ENCODE measurements at places on chromosomes 1 and 21.

DNA sequence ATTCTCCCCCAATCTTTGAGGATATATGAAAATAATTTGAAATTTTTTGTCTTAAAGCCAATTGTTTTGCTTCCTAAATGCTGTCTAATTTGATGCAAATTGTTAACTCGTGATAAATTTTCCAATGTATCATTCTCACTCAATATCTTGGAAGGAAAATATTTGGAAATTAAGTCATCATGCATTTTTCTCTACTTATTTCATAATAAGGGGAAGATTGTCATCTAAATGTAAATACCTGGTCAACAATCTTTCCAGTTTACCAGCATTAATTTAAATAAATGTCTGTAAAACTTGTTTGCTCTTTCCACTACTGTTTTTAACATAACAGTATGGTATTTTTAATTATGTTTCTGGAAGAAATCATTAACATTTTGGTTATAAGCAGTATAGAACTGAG, 78.3 kb upstream of the KCTD3 start:
- no peak for DNase-seq

GRCh38 chr21:28991861-28992525, 684 bp downstream of the LTN1 start:
- DNase-seq: no peak

GRCh38 chr1:212217633-212218032, 67.6 kb upstream of the PPP2R5A start:
- DNase-seq: no peak

DNA sequence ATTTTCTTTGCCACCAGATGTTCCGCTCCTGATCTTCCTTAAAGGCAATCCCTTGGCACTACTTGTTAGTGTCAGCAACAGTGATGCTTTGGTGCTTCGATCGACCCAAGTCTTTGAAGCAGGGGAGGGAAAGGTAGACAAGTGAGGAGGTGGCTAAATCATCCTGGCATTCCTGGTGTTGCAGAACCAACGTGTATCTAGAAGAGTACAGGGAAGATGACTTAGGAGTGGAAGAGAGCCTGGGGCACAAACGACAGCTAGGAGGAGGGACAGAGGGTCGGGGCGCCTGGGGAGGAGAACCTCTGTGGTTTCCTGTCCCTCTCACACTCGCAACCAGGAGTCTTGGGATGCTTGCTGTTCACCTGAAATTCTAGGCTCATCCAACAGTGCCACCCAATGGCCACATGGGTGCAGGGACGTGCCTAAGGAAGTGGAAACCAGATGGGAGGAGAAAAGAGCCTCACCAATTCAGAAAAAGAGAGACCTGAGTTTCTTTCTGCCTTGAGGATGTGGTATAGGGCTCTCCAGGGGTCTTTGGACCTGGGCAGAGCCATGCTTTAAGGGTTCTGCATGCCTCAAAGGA, 9.5 kb upstream of the KCNA2 start:
- no peak for DNase-seq

GRCh38 chr1:11072216-11072917, 12.5 kb upstream of the SRM start:
- no peak for DNase-seq

DNA sequence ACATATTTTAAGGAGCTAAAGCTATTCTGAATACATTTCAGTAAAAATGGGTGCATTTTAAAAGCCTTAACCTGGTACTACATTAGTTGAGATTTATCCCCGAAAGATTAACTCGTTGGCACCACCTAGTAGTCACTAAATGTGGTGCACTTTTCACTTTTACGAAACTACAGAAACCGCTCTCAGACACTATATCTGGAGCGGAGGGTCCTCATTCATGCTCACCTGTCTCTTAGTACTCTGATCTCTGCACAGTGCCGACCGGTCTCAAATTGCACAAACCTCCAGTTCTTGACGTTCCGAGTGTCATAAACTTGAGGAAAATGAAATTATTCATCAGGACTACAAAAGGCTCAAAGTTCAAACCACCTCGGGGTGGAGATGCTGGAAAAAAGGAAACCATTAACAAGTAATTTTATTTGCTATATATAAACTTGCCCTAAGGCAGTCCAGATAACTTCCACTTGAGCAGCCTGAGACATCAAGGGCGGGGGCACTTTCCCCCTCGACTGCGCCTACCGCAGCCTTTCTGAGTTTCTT, 722 bp downstream of the LZIC start:
- no peak for DNase-seq

DNA sequence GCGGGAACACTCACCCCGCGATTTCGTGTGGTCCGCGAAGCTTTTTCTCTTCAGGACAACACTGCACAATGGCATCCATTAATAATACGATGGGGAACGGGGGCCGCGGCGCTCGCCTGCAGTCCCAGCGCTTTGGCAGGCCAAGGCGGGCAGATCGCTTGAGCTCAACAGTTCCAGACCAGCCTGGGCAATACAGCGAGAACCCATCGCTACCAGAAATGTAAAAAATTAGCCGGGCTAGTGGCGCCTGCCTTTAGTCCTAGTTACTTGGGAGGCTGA, 17.7 kb downstream of the OR2C3 start:
- no peak for DNase-seq

DNA sequence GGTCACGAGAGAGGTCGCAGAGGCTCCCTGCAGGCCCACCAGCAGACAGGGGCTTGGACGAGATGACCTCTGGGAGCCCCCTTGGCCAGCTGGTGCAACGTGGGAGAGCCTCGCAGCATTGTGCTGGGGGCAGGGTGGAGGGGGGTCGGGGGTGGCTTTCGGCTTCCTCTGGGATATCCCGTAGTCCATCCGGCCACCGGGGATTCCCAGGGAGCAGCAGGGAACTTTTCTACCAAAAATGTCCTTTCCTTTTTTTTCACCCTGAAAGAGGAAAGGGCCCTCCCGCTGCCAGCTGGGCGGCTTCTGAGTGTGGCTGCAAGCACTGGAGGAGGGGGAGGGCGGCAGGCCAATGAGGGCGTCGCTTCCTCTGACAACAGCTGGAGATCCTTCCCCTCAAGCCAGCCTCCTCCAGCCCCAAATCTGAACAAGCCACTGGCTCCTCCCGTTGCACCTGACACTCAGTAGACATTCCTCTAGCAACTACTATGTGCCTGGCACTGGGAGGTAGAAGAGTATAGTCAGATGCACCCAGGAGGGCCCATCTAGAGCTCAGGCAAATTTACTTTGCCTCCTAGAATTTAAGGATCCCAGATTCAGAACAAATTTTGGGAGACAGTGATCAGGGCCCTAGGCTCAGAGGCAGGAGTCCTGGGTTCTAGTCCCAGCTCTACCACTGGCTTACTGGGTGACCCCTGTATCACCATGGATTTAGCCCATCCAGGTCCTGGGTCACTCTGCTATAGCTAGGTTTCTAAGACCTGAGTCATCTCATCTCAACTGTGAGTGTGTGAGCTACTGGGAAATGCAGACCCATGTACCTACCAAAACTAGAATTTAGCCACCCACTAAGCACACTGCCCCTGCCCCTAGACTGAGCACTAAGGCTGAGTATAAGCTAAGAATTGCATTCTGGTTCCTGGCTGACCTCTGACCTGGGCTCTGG, 2.7 kb downstream of the MOB3C start:
- no peak for DNase-seq

- DNase-seq: no peak
Measured at GRCh38 chr1:53409695-53410094, 49.5 kb upstream of the DMRTB1 start.

DNA sequence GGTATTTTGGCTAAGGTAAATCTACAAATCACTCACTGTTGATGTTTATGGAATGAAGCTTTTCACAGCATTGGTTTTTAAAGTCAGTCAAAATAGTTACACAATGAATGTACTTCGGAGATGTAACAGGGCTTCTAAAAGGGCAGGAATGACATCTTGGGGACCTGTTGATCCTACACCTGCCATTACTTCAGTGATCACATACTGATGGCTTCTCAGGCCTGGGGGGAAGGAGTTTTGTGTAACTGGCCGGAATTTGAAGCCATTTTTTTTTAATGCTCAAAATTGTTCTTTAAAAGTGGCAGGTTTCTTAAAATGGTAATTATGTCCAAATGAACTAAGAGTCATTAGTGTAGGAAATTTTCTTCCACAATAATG, 11.2 kb downstream of the RPL5 start:
- DNase-seq: no peak

DNA sequence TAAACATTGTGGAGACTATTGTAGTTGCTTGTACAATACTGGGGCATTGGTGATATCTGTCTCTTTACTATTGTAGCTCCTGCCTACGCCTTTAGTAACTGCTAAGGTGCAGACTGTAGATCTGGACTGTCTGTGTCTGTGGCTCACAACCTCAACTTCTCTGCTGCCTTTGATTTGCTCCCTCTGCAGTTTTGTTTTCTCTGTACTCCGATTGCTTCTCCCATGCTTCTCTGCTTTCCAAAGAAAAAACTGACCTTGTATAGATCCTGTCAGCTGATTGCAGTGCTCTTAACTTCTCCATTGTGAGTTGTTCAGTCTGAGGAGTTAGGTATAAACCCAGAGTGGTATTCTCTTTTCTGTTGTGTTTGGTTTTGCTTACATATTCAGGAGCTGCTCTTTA, 15.3 kb downstream of the MAGI3 start:
- no peak for DNase-seq

DNA sequence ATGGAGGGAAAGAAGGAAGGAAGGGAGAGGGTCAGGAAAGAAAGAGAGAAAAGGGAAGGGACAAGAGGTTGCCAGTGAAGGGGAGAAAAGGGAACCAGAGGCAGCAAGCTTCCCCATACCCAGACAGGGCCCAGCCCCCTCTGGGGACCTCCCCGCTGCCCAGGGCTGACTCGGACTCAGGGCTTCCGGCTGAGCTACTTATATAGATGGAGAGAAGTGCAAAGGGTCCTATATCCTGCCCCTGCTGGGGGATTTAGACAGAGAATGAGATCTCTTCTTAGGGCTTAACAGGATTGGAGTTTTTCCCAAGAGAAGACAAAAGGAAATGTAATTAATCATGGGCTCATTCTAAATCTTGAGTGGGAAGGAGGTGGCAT, at the start of gene ETV3L:
Gene ETV3L (minus strand): TSS at position 176 of the 377 bp plus-strand sequence. CDS start 285 bp downstream, outside the sequence.
- DNase-seq: no peak

DNA sequence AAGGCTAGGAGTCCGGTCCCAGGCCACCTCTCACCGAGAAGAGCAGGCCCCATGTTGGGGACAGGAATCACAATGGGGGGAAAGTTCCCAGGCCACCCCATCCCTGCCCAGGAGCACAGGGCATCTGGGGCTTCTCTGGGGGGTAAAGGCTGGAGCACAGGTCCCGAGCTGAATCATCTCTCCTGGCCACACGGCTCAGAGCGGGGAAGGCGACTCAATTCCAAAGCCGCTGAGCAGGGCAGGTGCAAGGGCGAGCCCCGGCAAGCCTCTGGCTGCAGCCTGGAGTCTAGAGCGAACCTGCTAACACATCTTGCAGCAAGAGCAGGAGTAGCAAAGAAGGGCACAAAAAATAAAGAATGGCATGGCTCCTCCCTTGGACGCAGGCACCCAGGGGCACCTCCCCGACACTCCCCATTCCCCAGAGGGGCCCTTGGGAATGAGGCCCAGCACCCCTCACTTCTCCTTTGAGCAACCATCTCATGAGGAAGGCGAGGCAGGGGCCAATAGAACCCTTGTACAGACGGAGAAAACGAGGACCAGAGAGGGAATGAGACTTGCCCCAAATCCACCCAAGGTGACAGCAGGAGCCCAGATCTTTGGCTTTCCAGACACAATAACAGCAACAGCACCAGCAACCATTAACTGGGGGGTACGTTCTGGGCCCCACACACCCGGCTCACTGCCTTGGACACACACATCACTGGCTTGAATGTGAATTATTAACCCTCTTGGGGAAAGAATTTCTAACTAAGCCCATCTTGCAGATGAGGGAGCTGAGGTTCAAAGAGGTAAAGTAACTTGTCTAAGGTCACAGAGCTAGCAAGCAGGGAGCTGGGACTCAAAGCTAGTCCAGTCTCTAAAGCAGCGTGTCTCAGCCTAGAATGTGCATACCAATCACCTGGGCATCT, 20.7 kb upstream of the ALDH4A1 start:
- no peak for DNase-seq

DNA sequence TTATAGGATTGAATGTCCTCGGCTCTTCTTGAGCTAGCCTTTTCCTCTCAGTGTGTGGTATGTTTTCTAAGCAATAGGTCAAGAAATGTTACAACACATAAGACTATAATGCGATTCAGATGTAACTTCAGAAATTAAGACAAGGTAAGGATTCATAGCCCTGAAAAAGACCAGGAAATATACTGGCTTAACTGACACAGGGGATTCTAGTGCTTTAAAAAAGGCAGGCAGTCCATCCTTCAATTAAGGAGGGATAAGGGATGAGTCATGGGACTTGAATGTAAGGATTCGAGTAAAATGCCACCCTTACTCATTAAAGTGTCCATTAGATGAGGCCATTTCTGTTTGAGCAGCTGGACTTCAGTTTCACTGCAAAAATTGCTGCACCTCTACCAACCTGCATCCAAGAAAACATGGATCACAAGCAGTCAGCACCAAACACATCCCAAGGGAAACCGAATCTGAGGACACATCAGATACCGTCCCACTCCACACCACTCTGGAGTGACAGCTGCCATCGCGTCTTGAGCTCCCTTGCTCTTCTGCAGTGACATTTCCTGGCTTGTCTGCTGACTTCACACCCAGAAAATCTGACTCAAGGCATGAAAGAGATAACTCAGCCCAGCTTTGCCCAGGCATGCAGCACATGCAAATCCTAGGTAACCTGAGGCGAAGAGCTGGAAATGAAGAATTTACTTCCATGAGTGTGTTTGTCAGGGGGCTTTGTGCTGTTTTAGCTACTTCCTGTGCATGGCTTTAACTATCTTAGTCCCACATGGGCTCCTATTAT, 37.8 kb downstream of the NGF start:
- DNase-seq: no peak

- no peak for DNase-seq
Measured at GRCh38 chr1:55927702-55928290, 651.6 kb downstream of the PLPP3 start.

DNA sequence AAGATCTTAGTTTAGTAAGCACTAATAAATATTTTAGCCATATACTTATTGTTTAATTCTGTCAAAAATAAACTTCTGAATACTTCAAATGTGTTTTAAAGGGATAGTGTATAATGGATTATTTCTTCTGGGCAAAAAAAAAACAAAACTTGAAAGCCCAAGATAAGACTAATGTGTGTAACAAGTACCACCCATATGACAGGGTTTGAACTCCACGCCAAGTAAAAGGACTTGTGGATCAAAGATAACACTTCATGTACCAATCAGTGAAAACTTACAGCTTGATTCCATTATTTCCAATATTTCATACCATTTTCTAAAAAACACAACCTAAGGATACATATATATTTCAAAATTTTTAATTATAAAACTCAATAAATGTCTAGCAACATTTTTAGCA, 59.5 kb downstream of the DENND1B start:
- no peak for DNase-seq

DNA sequence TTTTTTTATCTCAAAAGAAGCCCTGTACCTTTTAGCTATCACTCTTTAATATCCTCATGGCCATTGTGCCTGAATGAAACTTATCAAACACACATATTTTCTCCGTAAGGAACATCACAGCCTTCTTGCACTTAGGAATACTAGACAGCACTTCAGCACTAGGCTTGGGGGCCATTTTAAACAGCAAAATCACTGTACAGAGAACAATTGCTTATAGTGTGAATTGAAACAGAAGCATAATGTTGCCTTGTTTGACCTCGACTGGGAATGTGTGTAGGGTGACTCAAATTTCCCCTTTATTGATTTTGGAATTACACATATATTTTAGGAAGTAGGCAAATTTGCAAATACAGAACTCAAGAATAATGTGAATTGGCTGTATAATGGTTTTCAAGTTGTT, 36.4 kb downstream of the KYAT3 start:
- no peak for DNase-seq
